ENCODE measurements at places on chromosomes 4 and X.

- H3K36me3 ChIP-seq, result no peaks in the 10 kb centered on the region
- peaks cover 18% of the 10 kb centered on the region for H3K4me1 ChIP-seq
- H3K27ac ChIP-seq, result no peak overlapping the region
Measured at GRCh38 chr4:153451911-153452657, 14.1 kb upstream of the TMEM131L start.

DNA sequence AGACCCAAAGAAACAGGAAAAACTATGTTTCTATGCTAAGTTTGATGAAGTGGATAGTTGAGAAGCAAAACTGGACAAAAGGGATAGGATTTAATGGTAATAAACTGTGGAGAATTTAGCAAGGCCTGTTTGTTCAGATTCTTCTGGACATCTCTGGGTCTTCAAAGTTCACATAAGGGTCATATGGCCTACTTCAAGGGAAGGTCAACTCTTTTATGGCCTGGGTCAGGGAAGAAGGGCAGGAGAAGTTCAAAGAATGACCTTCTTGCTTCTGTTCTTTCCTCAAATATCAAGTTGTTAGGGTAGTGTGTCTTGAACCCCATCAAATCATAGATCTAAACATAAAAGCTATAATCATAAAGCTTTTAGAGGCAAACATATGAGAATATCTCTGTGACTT, 102.7 kb downstream of the SOWAHB start:
- DNase-seq, result no peak
- no peak overlapping the region for H3K4me3 ChIP-seq
- no peak overlapping the region for H3K27ac ChIP-seq
- no peaks in the 10 kb centered on the region for H3K27me3 ChIP-seq
- H3K36me3 ChIP-seq, result no peaks in the 10 kb centered on the region
- H3K4me1 ChIP-seq, result no peaks in the 10 kb centered on the region

DNA sequence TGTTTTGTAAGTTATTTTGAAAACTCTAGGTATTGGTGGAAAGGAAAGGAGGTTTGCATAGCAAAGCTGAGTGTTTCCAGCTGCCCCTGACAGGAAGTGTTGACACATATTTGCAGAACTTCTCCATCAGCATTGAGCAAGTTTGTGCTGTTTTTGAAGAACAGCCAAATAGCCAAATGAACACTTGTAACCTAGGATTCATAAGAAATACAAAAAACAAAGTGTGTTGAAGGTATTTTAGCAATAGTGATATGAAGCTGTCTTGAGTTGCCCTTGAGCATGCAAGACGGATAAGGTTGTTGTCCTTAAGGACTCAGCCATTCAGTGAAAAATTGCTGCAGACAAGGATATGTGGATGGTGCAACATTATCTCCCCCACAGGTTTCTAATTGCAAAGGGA, 68.3 kb upstream of the PGM2 start:
- no peak overlapping the region for H3K4me3 ChIP-seq
- H3K27me3 ChIP-seq, result no peaks in the 10 kb centered on the region
- no peak for DNase-seq
- H3K27ac ChIP-seq, result no peak overlapping the region
- no peaks in the 10 kb centered on the region for H3K36me3 ChIP-seq

DNA sequence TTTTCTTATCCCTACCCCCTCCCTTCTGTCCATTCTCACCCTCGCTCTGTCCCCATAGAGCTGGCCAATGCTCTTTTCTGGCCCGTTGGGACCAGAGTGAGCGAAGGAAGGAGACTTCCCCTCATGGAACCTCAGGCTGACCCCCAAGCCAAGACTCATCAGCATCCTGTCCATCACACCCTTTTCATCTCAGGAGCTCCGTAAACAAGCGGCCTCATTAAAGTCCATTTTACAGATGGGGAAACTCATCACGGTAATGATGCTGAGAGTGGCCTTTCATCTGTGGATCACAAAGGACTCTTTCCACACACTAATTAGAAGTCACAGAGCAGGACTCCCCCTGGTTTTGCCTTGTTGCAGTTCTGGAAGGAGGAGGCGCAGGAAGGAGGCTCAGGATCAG, 67.4 kb upstream of the SLC34A2 start:
- no peaks in the 10 kb centered on the region for H3K36me3 ChIP-seq
- no peak for DNase-seq
- H3K4me3 ChIP-seq, result no peak overlapping the region
- no peaks in the 10 kb centered on the region for H3K27me3 ChIP-seq
- H3K27ac ChIP-seq, result no peak overlapping the region

GRCh38 chr4:11198516-11199305, 230.0 kb downstream of the HS3ST1 start:
- no peak overlapping the region for H3K4me3 ChIP-seq
- no peak for DNase-seq
- no peak overlapping the region for H3K27ac ChIP-seq
- no peaks in the 10 kb centered on the region for H3K36me3 ChIP-seq

- no peak for DNase-seq
- H3K27ac ChIP-seq, result no peak overlapping the region
- H3K4me1 ChIP-seq, result peaks cover 3% of the 10 kb centered on the region
Measured at GRCh38 chr4:101287324-101287723, 60.0 kb downstream of the PPP3CA start.

GRCh38 chr4:108588878-108589277, 31.5 kb upstream of the RPL34 start:
- H3K4me1 ChIP-seq, result no peaks in the 10 kb centered on the region
- no peaks in the 10 kb centered on the region for H3K27me3 ChIP-seq
- H3K27ac ChIP-seq, result no peak overlapping the region
- no peak overlapping the region for H3K4me3 ChIP-seq

DNA sequence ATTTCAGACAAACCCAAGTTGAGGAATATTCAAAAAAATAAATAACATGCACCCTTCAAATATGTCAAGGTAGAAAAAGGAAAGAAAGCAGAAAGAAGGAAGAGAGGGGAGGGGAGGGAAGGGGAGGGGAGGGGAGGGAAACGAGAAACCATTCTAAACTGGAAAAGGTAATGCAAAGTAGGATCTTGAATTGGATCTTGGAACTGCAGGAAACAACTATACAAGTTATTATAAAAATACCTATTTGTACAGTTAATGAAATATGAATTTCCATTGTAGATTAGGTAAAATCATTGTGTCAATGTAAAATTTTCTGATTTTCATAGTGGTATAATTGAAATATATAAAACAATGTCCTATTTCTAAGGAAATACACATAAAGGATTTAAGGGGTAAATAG, 668.4 kb downstream of the FAT4 start:
- DNase-seq, result no peak
- H3K27ac ChIP-seq, result no peak overlapping the region
- H3K36me3 ChIP-seq, result no peaks in the 10 kb centered on the region
- H3K27me3 ChIP-seq, result no peaks in the 10 kb centered on the region
- no peaks in the 10 kb centered on the region for H3K4me1 ChIP-seq

DNA sequence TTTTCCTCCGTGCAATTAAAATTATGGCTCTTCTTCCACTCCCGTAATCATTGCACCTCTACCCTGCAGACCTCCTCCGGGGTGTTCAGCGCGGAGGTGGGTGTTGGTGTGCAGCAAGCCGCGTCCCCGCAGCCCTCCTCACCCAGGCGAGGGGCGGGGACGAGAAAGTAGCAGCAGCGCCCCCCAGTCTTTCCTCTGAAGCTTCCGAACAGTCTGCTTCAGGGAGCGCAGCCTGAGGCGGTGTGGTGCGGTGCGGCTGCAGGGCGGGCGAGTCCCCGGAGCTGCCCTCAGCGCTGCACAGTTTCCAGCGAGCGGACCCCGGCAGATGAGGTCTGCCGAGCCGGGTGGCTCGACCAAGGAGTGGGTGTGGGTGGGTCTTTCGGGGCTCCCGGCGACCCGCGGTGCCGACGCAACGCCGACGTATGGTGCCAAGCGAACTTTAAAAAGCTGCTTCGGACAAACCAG, at the start of gene FRAS1:
Gene FRAS1 (plus strand): TSS at position 189 of the 465 bp plus-strand sequence. CDS start 687 bp downstream, outside the sequence.
- peaks cover 34% of the 10 kb centered on the region for H3K27me3 ChIP-seq
- H3K36me3 ChIP-seq, result no peaks in the 10 kb centered on the region
- H3K4me1 ChIP-seq, result peaks cover 20% of the 10 kb centered on the region
- no peak within 1 kb of the TSS for H3K27ac ChIP-seq
- no peak for DNase-seq
